Muscle of arm (tissue), 14 donors: ENCODE measurements at places on chromosomes 4 and X. TPM values are rescaled to one million over a fixed set of nuclear protein-coding genes. Genes with fewer than 3 reads are reported as not detected.

- no peak for DNase-seq
These were observed 35.1 kb downstream of the EPHA5 start for GRCh38 chr4:65635051-65635821.

GRCh38 chr4:57064811-57065711 is 45.1 kb downstream of the IGFBP7 start:
- DNase-seq, result peak; percentile 37

DNA sequence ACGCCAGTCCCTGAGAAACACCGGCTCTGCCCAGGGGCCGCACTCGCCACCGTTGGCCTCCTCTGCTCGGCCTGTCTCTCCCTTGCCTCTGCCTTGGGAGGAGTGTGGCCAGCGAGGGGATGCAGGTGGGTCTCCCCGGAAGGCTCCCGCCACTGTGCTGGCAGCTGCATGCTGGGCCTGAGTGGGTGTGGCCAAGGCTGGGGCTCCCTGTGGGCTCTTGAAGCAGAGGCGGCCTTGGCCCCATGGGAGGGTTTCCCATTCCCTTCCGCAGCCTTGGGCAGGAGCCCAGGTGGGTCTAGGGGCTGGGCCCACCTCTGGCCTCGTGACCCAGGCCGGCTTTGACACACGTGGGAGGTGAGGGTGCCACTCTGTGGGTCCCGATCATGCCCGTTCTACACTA is 19.1 kb downstream of the FGFRL1 start:
- DNase-seq, result no peak

DNA sequence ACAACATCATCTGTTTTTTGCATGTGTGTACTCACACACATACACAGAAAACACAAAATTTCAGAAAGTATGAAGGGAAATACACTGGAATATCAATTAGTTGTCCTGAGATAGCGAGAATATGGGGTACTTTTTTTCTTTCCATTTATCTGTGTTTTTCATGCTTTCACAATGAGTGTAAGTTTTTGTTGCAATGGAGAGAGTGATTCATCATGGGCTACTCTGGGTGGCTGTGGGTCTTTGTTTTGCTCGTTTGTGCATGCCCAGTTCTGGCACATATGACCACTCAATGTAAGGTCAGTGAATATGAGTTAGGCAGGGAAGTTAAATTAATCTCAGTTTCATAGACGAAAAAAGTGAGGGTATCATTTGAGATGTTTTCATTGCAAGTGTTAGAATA is 26.9 kb downstream of the XK start:
- DNase-seq, result no peak

DNA sequence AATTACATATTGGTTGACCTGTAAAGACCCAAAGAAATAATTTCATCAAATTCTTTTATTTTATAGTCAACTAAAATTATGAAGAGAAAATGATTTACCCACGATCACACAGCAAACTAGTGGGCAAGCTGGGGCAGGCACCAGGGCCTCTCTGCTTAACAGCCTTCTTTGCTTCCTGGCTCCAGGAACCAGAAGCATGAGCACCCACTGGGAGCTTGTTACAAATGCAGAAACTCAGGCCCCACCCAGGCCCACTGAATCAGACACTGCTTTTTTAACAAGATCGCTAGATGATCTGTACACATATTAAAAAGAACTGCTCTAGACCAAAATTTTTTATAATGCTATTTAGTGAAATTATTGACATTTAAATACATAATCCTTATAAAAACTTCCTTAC is 95.0 kb downstream of the GEMIN8 start:
- no peak for DNase-seq

DNA sequence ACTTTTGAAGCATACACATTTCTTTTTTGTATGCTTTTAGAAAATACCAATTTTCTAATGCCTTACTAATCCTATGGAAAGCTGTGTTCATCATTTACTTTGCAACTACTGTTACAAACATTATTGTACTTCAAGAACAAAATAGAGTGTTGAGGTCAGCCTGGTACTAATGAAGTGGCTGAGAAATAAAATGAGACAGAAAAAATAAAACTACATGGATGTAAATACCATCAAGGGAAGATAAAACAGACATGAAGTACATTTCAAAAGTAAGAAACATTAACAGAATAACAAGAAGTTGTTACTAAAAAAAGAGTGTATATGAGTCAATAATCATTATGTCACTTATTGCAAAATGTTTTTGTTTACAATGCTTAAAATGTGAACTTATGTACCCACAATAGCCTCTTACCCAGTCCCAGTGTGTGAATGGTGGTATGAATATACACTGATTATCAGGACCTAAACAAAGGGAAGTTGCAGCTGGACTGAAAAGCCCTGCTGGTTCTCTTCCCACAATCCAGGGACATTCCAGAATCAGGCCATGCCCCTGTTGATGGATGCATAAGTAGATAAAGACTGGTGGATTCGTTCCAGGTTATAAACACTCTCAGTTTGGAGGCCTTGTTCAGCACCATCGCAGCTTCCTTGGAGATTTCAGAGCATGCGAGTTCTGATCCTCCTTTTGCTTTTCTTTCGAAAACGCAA is 2.4 kb upstream of the CSN3 start:
- DNase-seq, result no peak

GRCh38 chrX:51047950-51048349 is 137.4 kb downstream of the BMP15 start:
- peak; percentile 0 for DNase-seq

GRCh38 chr4:141464366-141464765 is 172.0 kb upstream of the IL15 start:
- no peak for DNase-seq

DNA sequence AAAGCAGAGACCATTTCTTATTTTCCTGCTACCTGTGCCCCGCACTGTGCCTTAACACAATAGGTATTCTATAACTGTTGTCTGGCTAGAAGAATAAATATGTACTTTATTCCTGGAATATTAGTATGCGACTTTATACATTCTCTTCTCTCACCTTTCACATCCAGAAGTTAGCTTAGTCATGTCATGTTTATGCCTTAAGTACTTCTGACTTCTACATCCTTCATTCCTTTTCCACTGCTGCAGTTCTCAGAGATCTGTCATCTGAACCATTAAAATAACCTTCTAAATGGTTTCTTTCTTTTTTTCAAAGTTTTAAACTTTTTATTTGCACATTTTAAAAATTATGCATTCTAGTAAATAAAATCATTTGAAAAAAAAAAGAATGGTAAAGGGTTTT is 34.4 kb downstream of the KIF4A start:
- DNase-seq, result no peak

DNA sequence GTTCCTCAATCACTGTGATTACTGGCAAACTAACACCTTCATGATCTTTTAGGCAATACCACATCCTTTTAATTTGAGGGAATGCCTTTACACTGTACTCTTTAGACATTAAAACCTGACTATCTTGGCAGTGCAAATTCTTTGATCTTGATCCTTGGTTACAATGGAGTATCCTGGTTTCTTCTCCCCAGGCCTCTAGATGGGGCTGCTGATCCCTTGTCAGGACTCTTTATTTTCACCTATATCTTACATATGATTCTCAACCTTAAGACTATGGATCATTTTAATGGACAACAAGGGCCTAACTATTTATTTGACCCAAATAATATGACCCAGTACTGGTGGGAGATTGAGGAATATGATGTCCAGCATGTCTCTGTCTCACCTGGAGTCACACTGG is 1005.5 kb upstream of the INTU start:
- DNase-seq, result no peak

- peak; percentile 83 for DNase-seq
These were observed 102.5 kb upstream of the MID1 start for GRCh38 chrX:10722851-10723250.

DNA sequence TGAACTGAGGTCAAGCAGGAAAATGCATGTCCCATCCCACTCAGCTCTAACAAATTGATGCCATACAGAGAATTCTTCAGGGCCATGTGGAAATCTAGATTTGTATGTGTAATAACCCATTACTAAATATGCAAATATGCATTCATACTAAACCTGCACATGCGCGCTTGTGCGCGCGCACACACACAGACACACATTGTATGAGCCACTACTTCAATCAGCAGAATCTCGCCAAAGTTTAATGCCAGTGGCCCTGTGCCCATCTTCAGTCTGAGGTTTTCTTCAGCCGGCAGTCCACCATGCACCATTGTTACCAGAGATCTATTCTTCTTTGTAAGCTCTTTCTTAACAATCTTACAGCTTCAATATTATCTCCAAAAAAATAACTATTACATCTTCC is 276.4 kb downstream of the PDGFC start:
- DNase-seq, result no peak

DNA sequence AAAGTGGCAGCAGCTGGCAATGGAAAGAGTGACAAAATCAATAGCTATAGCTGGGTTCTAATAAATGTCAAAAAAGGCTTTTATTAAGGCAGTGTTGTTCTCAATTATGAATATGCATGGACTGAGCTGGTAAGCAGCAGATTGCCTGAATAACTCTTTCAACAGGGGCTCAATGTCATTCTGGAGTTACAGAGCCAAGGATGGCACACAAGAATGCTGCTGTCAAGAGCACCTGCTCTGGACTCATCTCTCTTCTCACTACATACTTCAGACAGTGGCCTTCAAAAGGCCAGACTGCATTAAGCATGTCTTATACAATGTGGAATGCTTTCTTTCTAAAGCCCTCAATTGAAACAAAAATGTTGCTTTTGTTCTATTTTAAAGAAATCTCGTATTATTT is 351.4 kb downstream of the KLHL13 start:
- no peak for DNase-seq

- no peak for DNase-seq
These were observed 432.4 kb upstream of the RASGEF1B start for GRCh38 chr4:81904121-81904520.

DNA sequence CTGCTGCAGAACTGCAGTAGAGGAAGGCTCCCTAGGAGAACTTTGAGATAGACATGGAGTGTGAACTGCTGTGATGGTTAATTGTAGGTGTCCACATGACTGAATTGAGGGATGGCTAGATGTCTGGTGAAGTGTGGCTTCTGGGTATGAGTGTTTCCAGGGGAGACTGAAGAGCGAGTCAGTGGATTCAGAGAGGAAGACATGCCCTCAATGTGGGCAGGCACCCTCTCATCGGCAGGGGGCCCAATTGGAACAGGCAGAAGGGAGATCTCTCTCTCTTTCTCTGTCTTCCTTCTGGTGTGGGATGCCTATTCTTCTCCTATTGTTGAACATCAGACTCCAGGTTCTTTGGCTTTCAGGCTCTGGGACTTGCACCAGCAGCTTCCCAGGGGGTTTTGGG is 304.7 kb upstream of the GATB start:
- DNase-seq, result no peak

DNA sequence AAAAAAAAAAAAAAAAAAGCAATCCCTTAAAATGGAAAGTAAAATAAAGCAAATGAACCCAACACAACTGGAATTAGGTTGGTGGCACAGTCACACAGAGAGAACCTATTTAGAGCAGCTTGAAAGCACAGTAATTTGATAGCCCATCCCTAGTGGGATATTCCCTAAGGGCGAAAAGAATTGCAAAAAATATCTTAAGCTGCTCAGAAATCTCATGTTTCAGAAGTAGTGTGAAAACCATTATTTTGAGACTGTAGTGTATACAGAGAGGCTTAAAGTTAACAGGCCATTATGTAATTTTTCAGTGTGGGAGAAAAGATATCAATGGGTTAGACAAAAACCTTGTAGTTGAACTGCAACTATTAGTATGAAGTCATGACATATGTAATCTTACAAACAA is 40.0 kb upstream of the DHX15 start:
- DNase-seq, result no peak

DNA sequence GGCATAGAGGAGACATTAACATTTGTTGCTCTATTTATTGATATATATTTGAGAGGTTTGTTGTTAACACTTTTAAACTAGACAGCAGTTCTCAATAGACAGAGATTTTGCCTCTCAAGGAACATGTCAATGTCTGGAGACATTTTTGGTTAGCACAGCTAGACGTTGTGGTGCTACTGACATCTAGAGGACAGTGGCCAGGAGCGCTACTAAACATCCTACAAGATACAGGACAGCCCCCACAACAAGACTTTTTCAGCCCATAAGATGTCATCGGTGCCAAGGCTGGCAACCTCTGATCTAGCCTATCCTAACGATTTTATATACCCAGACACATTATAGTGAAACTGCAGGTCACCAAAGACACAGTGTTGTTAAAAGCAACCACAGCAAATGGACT is 18.4 kb upstream of the CTSO start:
- no peak for DNase-seq

DNA sequence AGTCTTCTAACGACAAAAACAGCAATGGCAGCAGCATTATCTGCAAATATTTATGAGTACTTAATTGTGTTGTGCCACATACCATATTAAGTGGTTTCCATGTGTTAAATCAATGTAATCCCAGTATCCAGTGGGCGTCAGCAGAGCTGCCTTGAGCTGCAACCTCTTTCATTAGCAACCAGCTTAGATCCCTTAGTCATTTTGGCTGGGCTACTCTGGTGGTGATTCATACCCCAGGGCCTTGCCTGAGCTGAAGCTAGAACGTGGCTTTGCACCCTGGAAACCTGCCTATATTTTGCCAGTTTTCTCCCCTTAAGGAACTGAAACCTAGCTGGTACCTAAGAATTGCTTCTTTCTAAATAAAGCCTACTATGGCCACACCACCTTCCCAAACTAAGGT is 474.3 kb upstream of the FTHL17 start:
- DNase-seq, result no peak

- peak; percentile 76 for DNase-seq
These were observed 170.7 kb upstream of the ZCCHC13 start for GRCh38 chrX:74133156-74133796.

DNA sequence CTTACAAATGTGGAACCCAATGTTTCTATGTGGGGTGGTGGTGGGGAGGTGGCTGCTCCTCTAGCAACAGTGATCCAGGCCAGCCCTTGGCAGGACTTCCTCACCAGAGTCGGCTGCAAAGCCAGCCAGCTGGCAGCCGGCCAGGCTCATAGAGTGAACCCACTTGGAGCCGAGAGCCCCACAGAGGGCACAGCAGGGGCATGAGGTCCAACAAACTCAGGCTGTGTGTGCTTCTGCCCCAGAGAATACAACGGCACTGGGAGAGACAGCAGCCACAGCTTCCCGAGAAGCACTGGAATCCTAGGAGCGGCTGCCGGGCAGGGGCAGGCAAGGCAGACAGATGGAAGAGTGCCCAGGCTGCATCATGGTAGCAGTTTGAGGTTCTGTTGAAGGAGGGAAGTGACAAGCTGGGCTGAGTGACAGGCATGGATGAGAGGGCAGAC is 23.5 kb upstream of the SOWAHD start:
- DNase-seq, result no peak

GRCh38 chr4:86223472-86223871 is 136.4 kb downstream of the MAPK10 start:
- no peak for DNase-seq

GRCh38 chr4:6714954-6715353 is 1.0 kb upstream of the BLOC1S4 start:
- DNase-seq, result no peak

- DNase-seq, result no peak
These were observed 706.5 kb downstream of the FSTL5 start for GRCh38 chr4:161457311-161457710.

The CXCL9 gene
- polyA plus RNA-seq, result 0.35 TPM

The TLR6 gene
- polyA plus RNA-seq, result 1.5 TPM

The TCEAL5 gene
- polyA plus RNA-seq, result 7.6 TPM

The CTAG2 gene
- polyA plus RNA-seq, result not detected

The USP26 gene
- not detected for polyA plus RNA-seq

The KDR gene
- polyA plus RNA-seq, result not detected

The GAB3 gene
- polyA plus RNA-seq, result 17.1 TPM

The GABRG1 gene
- polyA plus RNA-seq, result not detected

The DCLK2 gene
- 7.2 TPM for polyA plus RNA-seq

The SLC6A8 gene
- 44.9 TPM for polyA plus RNA-seq

The TBC1D9 gene
- 22.0 TPM for polyA plus RNA-seq

The SNCA gene
- 28.3 TPM for polyA plus RNA-seq

The BTC gene
- 4.2 TPM for polyA plus RNA-seq
